T-cell (primary cell): ENCODE measurements at places on chromosomes 6 and 20.

GRCh38 chr6:157953580-157954091, 28.0 kb upstream of the SYNJ2 start:
- H3K36me3 ChIP-seq = no peaks in the 10 kb centered on the region
- no peaks in the 10 kb centered on the region for H3K4me1 ChIP-seq
- no peak for DNase-seq
- no peak overlapping the region for H3K4me3 ChIP-seq
- peaks cover 17% of the 10 kb centered on the region for H3K27me3 ChIP-seq

- no peaks in the 10 kb centered on the region for H3K4me1 ChIP-seq
- H3K36me3 ChIP-seq = no peaks in the 10 kb centered on the region
- no peaks in the 10 kb centered on the region for H3K27me3 ChIP-seq
- DNase-seq = no peak
- no peak overlapping the region for H3K27ac ChIP-seq
These were observed 186.7 kb upstream of the SSTR4 start for GRCh38 chr20:22848364-22848763.

GRCh38 chr6:71529769-71530168, 241.2 kb downstream of the OGFRL1 start:
- H3K27me3 ChIP-seq = no peaks in the 10 kb centered on the region
- no peaks in the 10 kb centered on the region for H3K4me1 ChIP-seq
- DNase-seq = no peak
- no peaks in the 10 kb centered on the region for H3K36me3 ChIP-seq

GRCh38 chr6:112180095-112180820, 74.1 kb downstream of the LAMA4 start:
- no peak overlapping the region for H3K27ac ChIP-seq
- no peaks in the 10 kb centered on the region for H3K36me3 ChIP-seq
- H3K4me1 ChIP-seq = no peaks in the 10 kb centered on the region
- H3K27me3 ChIP-seq = no peaks in the 10 kb centered on the region

GRCh38 chr6:46042355-46042999, 26.8 kb upstream of the CLIC5 start:
- no peak overlapping the region for H3K4me3 ChIP-seq
- no peaks in the 10 kb centered on the region for H3K36me3 ChIP-seq
- H3K4me1 ChIP-seq = no peaks in the 10 kb centered on the region
- DNase-seq = no peak
- no peak overlapping the region for H3K27ac ChIP-seq

- no peak overlapping the region for H3K4me3 ChIP-seq
- no peaks in the 10 kb centered on the region for H3K4me1 ChIP-seq
- DNase-seq = no peak
- H3K27me3 ChIP-seq = peaks cover 45% of the 10 kb centered on the region
These were observed 52.9 kb upstream of the CTNNBL1 start for GRCh38 chr20:37640600-37641561.

GRCh38 chr6:39958947-39959346, 24.7 kb upstream of the MOCS1 start:
- no peaks in the 10 kb centered on the region for H3K27me3 ChIP-seq
- no peaks in the 10 kb centered on the region for H3K36me3 ChIP-seq
- no peak for DNase-seq
- H3K27ac ChIP-seq = no peak overlapping the region
- no peaks in the 10 kb centered on the region for H3K4me1 ChIP-seq

- H3K27ac ChIP-seq = no peak overlapping the region
- H3K27me3 ChIP-seq = no peaks in the 10 kb centered on the region
- no peak for DNase-seq
- H3K4me3 ChIP-seq = no peak overlapping the region
- no peaks in the 10 kb centered on the region for H3K4me1 ChIP-seq
- H3K36me3 ChIP-seq = no peaks in the 10 kb centered on the region
These were observed 1274.9 kb upstream of the GJE1 start for GRCh38 chr6:140857739-140858380.

DNA sequence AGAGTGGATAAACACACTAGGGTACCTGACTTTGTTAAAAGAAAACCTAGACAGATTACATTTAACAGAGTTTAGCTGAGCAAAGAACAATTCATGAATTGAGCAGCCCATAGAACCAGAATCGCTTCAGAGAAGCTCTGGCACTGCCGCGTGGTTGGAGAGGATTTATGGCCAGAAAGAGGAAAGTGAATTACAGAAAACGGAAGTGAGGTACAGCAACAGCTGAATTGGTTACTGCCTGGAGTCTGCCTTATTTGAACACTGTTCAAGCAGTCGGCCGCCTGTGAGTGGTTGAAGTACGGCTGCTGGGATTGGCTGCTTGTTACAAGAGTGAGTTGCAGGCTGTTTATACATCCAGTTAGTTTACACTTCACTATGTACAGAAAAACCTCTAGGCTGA, 253.8 kb upstream of the CDYL start:
- H3K4me3 ChIP-seq = no peak overlapping the region
- H3K27ac ChIP-seq = no peak overlapping the region
- DNase-seq = no peak

DNA sequence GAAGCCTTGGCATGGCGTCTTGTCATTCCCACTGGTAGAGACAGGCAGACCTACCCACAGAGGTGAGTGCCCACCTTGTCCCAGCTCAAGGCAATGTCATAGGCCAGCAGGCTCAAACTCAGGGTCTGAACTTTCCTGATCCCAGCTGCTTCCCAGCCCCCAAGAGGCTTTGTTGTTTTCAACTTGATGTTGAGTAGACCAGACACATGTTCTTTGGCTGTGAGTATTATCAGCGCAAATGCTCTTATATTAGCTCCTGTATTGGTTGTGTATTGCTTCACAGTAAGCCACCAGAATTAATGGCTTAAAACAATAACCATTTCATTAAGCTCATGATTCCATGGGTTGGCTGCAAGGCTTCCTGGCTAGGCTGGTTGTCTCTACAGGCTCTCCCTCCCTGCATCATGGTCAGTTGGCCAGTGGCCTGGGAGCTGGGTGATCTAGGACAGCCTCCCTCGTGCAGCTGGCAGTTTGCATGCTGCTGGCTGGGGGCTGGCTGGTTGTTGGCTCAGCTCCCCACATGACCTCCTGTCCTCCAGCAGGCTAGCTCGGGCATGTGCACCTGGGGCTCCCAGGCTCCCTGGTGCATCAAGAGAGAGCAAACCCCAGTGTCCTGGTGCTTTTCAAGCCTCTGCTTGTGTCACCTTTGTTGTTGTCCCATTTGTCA, 21.6 kb downstream of the TOX2 start:
- no peaks in the 10 kb centered on the region for H3K27me3 ChIP-seq
- no peak for DNase-seq
- no peak overlapping the region for H3K27ac ChIP-seq
- peaks cover 36% of the 10 kb centered on the region for H3K4me1 ChIP-seq
- H3K4me3 ChIP-seq = no peak overlapping the region
- no peaks in the 10 kb centered on the region for H3K36me3 ChIP-seq

GRCh38 chr20:58053391-58054055, 174.9 kb downstream of the ANKRD60 start:
- no peak overlapping the region for H3K27ac ChIP-seq
- no peaks in the 10 kb centered on the region for H3K4me1 ChIP-seq
- no peaks in the 10 kb centered on the region for H3K36me3 ChIP-seq
- peaks cover 22% of the 10 kb centered on the region for H3K27me3 ChIP-seq

DNA sequence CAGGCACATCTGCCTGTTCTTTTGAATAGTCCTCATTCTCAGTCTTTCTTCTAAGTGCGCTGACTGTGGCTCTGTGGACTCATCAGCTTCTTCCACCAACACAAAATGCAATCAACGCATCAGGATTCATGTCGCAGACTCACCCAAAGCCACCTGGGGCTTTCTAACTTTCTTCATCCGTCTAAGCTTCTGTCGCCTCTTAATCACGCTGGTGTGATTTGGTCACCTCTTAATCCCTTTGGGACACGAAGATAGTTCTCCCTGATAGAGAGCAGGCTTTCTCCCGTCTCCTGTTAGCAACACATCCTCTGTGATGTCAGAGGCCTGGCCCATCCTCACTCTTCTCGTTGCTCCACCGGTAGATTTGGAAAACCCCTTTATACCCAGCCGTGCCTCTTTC, 78.0 kb upstream of the FOXQ1 start:
- no peak overlapping the region for H3K27ac ChIP-seq
- no peaks in the 10 kb centered on the region for H3K36me3 ChIP-seq
- DNase-seq = no peak
- no peak overlapping the region for H3K4me3 ChIP-seq

GRCh38 chr20:31706607-31707257, 15.9 kb downstream of the BCL2L1 start:
- DNase-seq = no peak
- peaks cover 44% of the 10 kb centered on the region for H3K36me3 ChIP-seq
- H3K27ac ChIP-seq = no peak overlapping the region
- no peak overlapping the region for H3K4me3 ChIP-seq

DNA sequence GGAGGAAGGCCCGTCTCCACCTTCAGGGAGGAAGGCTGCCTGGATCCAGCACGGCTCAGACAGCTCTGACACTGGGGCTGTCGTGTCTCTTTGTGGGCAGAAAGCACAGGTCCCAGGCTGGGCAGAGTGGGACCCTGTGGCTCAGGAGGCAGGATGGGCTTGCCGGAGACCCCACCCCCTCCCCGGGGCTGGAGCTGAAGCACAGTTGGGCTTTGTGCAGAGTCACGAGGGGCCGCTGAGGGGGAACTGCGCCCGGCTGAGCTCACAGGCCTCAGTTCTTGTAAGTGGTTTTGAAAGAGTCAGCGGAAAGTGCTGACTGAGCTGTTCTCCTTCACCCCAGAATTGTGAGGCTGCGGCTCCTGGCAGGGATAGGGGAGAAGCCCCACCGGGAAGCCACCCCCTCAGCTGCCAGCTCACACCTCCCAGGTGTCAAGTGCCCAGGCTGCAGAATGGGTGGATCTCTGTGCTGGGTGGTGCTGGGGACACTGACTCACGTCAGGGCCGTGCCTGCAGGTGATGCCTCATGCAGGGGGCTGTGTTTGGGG, 145.5 kb upstream of the RNF24 start:
- H3K27ac ChIP-seq = no peak overlapping the region
- DNase-seq = no peak
- H3K4me1 ChIP-seq = peaks cover 10% of the 10 kb centered on the region
- H3K27me3 ChIP-seq = no peaks in the 10 kb centered on the region

GRCh38 chr20:4071178-4071693, 55.9 kb upstream of the RNF24 start:
- H3K4me1 ChIP-seq = peaks cover 6% of the 10 kb centered on the region
- no peak for DNase-seq
- H3K27ac ChIP-seq = no peak overlapping the region
- no peak overlapping the region for H3K4me3 ChIP-seq

DNA sequence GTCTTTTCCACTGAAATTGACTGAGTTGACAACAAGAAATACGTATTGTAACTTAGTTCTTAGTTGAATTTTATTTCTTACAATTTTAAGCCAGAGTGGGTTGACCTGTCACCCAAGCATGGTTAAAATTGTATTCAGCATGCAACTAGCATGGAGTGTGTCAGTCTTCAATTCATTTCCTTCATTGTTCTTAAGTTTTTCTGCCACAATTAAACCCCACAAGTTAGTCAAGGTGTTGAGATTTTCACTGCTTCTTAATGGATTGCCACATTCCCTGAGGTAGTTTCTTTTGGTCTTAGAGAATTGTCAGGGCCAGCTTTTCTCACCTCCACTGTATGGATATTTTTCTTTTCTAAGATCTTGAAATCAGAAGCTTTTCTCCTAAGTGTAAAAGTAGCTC, 2.1 kb downstream of the PTPN1 start:
- no peak overlapping the region for H3K27ac ChIP-seq
- H3K4me1 ChIP-seq = peaks cover 57% of the 10 kb centered on the region
- H3K36me3 ChIP-seq = no peaks in the 10 kb centered on the region

- no peak overlapping the region for H3K27ac ChIP-seq
- no peak overlapping the region for H3K4me3 ChIP-seq
- H3K36me3 ChIP-seq = no peaks in the 10 kb centered on the region
- DNase-seq = no peak
- no peaks in the 10 kb centered on the region for H3K27me3 ChIP-seq
These were observed 93.2 kb downstream of the CLVS2 start for GRCh38 chr6:123089226-123089625.

DNA sequence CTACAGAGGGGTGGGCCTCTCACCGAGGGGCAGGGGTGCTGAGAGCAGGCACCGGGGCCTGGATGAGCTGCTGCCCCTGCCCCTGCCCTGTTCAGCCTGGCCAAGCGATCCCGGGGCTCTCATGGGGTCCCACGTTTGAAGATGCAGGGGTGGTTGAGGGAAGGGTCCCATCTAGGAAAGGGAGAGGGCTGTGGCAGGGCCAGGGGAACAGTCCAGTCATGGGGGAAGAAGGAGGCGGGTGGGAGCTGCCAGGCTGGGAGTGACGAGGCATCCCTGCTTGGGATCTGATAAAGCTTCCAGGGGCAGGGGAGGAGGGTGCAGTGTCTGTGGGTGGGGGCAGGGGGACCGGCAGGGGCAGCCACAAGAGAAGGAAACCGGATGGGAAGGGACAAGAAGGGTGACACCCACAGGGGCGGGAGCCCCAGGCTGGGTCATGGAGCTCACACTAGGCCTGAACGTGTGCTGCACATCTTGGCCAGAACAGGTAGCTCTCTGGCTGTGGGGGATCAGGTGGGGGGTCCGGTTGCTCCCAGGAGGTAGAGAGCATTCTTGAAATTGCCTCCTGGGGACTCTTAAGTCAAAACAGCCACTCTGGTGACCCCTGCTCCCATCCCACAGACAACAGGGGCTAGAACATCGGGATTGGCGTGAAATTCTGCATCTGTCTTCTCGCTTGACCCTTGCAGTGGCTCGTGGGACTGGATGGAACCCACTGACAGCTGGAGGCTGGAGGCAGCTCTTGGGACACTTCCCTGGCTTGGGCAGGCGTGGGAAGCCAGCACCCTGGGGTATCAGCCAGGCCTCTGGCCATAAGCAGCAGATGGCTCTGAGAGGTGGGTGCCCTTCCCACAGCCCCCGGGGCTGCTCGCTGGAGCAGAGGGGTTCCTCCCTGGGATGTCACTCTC, 58.0 kb upstream of the GATA5 start:
- H3K4me3 ChIP-seq = no peak overlapping the region
- H3K27me3 ChIP-seq = peaks cover 44% of the 10 kb centered on the region
- H3K36me3 ChIP-seq = no peaks in the 10 kb centered on the region
- no peak for DNase-seq

DNA sequence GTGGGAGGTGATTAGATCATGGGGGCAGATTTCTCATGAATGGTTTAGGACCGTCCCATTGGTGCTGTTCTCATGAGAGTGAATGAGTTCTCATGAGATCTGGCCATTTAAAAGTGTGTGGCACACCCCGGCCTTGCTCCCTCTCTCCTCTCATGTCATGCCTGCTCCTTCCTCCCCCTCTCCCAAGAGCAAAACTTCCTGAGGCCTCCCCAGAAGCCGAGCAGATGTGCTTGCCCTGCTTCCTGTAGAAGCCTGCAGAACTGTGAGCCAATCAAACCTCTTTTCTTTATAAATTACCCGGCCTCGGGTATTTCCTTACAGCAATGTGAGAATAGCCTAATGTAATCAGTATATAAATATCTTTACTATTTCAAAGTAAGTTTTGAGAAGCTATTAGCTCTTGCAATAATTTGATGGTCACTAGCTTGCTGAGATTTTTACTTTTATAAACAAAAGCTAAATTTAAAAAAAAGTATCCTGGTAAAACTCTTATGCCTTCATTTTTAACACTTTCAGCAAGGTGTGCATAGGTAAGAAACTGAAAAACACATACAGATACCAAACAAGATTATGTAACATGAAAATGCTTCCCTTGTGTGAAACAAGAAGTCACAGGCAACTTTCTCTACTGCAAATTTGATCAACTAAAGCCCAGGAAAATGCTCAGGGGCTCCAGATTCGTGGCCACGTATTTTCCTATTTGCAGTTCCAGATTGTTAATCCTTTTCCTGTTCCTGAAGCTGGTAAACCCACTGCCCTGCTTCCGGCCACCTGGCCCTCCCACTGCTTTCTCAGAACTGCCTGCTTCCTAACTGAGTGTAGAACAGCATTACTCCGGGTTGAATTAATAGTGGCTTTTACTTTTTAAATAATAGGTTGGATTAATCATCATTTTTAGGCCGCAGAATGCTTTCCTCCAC, 395.1 kb upstream of the CNR1 start:
- no peaks in the 10 kb centered on the region for H3K27me3 ChIP-seq
- H3K36me3 ChIP-seq = no peaks in the 10 kb centered on the region
- no peak overlapping the region for H3K27ac ChIP-seq
- no peak overlapping the region for H3K4me3 ChIP-seq
- no peaks in the 10 kb centered on the region for H3K4me1 ChIP-seq
- no peak for DNase-seq
